ENCODE measurements at places on chromosomes 2 and 18. TPM values are rescaled to one million over a fixed set of nuclear protein-coding genes. Genes with fewer than 3 reads are reported as not detected.

GRCh38 chr18:22563164-22563583 is 145.5 kb upstream of the CTAGE1 start:
- DNase-seq = peak; percentile 74
- no peaks in the 10 kb centered on the region for H3K36me3 ChIP-seq
- peaks cover 22% of the 10 kb centered on the region for H3K4me1 ChIP-seq
- peak overlapping the region; percentile 1 for H3K4me3 ChIP-seq

- no peak for DNase-seq
- no peak overlapping the region for H3K4me3 ChIP-seq
- no peaks in the 10 kb centered on the region for H3K27me3 ChIP-seq
Observed at GRCh38 chr2:33532146-33532545, 55.7 kb downstream of the RASGRP3 start.

DNA sequence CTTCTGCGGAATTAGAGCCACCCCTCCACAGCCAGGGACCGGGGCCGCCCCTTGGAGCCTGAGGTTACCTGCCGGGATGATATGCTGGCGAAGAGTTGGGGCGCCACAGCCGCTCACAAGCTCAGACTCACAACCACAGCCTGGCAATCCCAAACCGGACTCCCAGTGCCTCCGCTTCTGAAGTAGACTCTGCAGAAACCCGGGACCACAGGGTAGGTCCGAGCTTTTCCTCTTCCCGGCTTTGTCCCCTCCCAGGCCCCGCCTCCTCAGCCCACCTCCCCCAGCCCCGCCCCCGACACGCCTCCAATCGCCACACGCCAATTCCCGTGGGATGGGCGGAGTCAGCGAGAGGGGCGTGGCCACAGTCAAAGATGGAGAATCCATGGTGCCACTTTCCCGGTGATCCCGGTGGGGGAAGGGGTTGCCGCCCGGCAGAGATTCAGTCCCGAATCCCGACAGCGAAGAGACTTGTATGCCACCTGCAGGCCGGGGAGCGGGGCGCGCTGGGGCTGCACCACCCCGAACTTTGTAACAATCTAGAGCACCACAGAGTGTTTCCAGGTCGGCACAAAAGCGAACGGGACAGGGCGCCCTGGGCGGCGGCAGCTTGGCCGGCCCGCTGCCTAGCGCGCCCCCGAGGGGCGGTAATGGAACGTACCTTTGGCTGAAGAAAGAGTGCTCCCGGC is at the start of gene IDH1:
Gene IDH1 (minus strand): TSS at position 201 of the 686 bp plus-strand sequence. CDS start 3,520 bp downstream, outside the sequence.
- no peaks in the 10 kb centered on the region for H3K27me3 ChIP-seq
- DNase-seq = peak; percentile 87
- H3K4me3 ChIP-seq = peak within 1 kb of the TSS; percentile 79
- H3K36me3 ChIP-seq = peaks cover 8% of the 10 kb centered on the region

DNA sequence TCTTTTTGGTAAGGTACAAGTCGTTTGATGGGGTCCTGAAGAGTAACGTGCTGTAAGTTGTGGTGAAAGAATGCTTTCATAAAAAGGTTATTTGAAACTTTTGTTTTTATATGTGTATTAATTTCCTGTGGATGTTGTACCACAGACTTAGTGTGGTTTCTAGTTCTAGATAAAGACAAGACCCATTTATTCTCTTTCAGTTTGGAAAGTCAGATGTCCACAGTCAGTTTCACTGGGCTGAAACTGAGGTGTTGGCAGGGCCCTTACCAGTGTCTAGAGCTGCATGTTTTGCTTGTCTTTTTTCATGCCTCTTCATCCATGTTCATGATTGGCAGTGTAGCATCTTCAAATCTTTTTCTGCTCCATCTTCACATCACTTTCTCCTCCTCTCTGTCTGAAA is 22.1 kb upstream of the DOCK10 start:
- no peak overlapping the region for H3K27ac ChIP-seq
- H3K36me3 ChIP-seq = no peaks in the 10 kb centered on the region
- no peaks in the 10 kb centered on the region for H3K4me1 ChIP-seq

GAL3ST2 gene
- total RNA-seq = 0.44 TPM

GALR1 gene
- total RNA-seq = not detected

SOX11 gene
- 0.02 TPM for total RNA-seq

MARS2 gene
- total RNA-seq = 14.4 TPM

RNF144A gene
- total RNA-seq = 13.0 TPM

ARID5A gene
- total RNA-seq = 8.2 TPM

TLX2 gene
- not detected for total RNA-seq

OR6B2 gene
- not detected for total RNA-seq

PLEK gene
- 0.22 TPM for total RNA-seq

SERTAD2 gene
- 80.1 TPM for total RNA-seq

Data from HCT116 (cell line).